WTC11 (cell line): ENCODE measurements at places on chromosomes 11 and 22. TPM values are rescaled to one million over a fixed set of nuclear protein-coding genes. Genes with fewer than 3 reads are reported as not detected.

DNA sequence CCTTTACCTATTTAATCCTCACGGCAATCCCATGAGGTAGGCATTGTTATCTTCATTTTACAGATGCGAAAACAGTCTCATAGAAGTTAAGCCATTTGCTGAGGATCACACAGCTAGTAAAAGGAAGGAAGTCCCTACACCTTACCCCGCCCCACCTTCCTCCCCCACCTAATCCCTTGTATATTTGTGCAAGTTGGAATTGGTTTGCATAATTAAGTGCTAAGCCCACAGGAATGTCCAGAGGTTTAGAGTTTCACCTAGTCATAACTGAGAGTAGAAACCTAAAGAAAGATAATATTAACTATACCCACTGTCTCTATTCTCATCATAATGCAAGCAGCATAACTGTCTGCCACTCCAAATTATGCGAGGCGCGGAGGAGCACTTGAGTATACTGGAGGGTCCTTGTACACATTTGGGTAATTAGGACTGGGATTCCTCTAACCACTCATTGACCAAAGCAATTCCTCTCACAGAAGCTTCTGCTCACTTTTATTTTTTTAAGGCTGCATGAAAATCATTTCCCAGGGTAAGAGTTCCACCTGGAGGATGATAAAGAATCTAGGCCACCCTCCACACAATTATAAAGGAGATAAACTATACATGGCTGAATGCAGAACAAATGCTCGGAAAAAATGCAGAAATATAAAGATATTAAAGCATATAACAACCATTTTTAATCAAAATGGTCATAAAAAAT lies 199.9 kb downstream of the FAM181B start:
- DNase-seq: no peak

GRCh38 chr22:30561402-30562189 lies 12.9 kb downstream of the GAL3ST1 start:
- DNase-seq: peak; percentile 45

DNA sequence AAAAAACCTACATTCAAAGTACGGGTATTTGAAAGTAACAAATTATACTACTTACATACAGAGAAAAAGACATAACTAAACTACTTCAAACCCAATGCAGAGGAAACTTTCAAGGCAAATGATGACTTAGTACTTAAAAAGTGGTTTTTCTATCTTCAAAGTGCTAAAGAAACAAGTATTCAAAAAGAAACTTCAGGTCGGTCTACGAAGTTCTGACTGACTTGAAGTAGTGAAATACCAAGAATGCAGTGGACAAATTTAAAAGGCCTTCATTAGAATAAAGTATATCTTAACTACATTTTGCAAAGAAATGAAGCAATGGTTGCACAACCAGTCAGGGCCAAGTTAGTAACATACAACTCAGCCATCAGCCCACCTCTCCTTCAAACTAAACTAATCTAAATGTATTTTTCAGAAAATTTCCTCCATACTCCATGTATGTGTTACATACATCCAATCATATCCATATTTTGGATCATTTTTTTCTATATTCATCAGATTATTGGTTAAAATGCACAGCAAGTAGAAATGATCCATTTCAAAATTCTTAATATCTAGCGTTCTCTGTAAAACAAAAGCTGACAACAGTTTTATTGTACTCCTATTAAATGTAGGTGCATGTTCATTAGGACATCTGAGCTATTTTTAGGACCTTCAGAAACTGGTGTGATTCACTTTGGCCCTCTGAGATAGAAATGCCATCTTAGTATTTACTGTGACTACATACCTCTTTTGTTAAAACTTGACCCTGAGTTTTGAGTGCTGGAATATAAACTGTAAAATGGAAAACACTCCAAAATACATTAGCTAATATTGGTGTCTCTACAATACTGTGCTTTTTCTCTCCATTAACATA lies 49.9 kb downstream of the BIRC2 start:
- DNase-seq: no peak

- DNase-seq: no peak
These were observed 258.5 kb downstream of the DDX10 start for GRCh38 chr11:108923413-108923812.

GRCh38 chr11:111819161-111819828 lies 52.1 kb downstream of the ALG9 start:
- DNase-seq: no peak

DNA sequence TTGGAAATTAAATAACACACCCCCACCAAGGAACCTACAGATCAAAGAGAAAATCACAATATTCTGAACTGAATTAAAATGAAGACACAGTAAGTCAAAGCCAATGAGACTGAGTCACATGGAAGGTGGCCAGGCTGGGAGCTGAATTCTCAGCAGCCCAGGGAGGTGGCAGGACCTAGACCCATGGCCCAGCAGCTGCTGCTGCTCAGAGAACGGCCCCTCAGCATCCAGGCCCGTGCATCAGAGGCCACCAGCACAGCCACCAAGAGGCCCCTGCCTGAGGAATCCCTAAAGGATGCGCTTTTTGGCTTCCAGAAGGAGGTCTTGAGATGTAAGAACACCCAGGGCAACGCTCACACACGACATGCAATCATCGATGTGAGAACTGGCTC lies 35.0 kb downstream of the TBX1 start:
- no peak for DNase-seq

DNA sequence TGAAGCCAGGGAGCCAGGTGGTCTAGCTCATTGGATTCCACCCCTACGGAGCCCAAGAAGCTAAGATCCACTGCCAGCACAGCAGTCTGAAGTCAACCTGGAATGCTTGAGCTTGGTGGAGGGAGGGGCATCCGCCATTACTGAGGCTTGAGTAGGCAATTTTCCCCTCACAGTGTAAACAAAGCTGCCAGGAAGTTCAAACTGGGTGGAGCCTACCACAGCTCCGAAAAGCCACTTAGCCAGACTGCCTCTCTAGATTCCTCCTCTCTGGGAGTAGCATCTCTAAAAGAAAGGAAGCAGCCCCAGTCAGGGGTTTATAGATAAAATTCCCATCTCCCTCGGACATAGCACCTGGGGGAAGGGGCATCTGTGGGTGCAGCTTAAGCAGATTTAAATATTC lies 620.3 kb downstream of the NELL1 start:
- peak; percentile 21 for DNase-seq

DNA sequence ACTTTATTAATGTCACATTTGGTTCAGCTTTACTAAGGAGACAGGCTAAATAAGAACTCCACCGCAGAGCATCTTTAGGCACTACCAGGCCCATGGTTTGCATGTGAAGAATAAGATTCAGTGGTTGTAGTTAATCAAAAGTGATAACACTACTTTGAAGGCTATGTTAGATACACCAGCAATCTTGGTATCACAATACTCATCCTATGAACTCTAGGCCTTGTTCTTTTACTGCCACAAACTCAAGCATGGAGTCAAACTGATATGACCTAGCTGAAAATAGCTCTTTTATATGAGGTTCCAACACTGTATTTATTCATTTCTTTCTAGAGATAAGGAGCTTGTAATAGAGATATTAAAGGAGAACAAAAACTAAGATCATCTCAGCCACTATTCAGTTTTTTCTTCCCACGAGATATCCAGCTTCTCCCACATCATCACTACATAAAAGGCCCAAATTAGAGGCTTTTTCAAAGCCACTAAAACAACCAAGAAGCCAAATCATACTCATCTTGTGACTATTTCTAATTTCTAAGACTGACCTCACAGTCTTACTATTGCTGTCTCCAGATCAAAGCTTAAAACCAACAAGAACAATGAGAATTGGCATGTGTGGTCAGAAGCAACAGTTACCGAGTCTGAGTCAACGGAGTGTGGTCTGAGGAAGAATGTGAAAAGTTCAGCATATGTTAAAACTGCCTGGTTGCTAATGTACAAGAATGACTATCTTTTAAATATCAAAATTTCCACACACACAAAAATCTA lies 25.1 kb upstream of the GUCY1A2 start:
- DNase-seq: no peak

- DNase-seq: peak; percentile 9
These were observed 237.9 kb downstream of the BRD1 start for GRCh38 chr22:49589811-49590210.

GRCh38 chr11:20238712-20239111 lies 78.4 kb upstream of the DBX1 start:
- no peak for DNase-seq

DNA sequence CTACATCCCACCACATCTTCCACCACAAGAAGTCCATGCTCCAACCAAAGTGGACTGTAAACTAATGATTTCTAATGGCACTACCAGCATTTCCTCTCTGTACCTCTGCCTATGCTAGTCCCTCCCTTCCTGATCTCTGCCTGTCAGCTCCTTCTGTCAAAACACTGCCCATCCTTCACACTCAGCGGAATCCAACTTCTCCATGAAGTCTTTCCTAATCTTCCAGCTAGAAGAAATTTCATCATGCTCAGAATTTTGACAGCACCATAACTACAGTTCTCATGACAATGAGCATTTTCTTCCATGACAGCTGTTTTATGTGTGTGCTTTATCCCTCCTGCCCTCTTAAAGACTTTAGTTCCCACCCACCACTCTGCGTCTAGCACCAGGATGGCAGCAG lies 111.4 kb downstream of the SERGEF start:
- DNase-seq: no peak

GRCh38 chr22:45859231-45860161 lies 117.5 kb downstream of the WNT7B start:
- DNase-seq: no peak

- DNase-seq: no peak
These were observed 46.8 kb downstream of the EMSY start for GRCh38 chr11:76491644-76492043.

DNA sequence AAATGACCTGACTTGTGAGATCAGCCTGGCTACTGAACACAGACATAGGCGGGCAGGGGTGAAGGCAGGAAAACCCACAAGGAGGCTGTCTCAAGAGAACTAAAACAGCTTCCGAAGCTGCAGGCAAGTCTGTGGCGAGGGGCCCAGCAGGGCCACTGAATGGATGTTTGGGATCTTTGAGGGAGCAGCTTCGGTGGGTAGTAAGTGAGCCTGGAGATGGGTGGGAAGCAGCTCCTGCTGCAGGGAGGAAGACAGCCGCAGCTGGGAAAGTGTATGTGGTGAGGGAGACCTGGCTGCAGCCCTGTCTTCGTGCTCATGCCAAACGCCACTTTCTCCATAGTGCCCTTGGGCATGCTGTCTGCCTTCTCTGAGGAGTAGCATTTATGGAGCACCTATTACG lies 3.4 kb downstream of the CCDC86 start:
- DNase-seq: no peak

GRCh38 chr11:122210367-122210997 lies 94.5 kb upstream of the BLID start:
- no peak for DNase-seq

DNA sequence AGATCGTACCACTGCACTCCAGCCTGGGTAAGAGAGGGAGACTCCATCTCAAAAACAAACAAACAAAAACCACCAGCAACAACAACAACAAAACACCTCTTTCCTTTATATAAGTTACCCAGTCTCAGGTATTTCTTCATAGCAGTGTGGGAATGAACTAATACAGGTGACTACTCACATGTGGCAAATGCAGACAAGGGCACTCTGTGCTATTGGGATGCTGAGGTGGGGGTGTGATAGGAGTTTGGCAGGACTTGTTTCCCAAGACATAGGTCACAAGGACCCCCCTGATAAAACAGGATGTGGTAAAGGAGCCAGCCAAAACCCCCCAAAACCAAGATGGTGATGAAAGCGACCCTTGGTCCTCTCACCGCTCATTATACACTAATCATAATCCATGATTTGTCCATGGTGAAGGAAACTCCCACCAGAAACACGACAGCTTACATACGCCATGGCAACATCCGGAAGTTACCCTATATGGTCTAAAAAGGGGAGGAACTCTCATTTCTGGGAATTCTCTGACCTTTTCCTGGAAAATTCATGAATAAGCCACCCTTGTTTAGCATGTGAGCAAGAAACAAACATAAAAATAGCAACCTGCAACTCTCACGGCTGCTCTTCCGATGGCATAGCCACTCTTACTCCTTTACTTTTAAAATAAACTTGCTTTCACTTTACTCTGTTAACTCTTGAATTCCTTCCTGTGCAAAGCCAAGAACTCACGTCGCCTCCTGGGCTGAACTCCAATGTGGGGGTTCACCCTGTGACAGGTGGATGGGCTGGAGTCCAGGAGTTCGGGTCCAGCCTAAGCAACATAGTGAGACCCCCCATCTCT lies 18.8 kb upstream of the INCENP start:
- no peak for DNase-seq

- DNase-seq: no peak
These were observed 103.8 kb downstream of the GRIA4 start for GRCh38 chr11:105713696-105714095.

DNA sequence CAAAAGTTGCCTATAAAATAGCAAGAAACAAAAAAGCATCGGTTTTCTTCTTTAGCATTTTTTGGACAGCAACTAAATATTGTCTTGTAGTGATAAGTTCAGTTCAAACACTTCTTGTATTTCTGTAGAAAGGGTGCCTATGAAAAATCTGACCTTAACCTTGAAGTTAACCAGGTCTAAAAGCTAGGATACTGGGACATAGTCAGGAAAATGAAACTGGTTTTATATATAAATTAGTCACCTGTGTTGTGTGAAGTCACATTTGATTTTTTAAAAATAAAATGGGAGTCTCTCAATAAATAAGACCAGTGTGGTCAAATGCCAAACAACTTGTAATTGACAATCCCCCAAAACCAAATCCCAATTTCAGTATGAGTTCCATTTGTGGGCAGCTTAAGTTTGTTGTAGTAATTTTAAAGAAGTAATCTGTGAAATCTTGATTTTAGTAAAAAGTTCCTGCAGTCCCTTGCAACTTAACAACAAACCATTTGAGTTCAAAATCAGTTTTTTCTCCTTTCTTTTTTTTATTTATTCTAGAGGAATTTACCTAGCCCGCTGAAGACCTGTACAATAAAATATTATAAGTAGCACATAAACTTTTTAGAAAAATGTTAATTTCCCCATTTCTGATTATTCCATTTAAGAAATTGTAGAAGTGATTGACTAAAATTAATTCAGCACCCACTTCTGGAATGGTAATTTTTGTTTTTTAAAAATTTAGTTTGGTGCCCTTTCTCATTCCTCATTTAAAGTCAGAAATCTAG lies 84.5 kb upstream of the PPARA start:
- no peak for DNase-seq

DNA sequence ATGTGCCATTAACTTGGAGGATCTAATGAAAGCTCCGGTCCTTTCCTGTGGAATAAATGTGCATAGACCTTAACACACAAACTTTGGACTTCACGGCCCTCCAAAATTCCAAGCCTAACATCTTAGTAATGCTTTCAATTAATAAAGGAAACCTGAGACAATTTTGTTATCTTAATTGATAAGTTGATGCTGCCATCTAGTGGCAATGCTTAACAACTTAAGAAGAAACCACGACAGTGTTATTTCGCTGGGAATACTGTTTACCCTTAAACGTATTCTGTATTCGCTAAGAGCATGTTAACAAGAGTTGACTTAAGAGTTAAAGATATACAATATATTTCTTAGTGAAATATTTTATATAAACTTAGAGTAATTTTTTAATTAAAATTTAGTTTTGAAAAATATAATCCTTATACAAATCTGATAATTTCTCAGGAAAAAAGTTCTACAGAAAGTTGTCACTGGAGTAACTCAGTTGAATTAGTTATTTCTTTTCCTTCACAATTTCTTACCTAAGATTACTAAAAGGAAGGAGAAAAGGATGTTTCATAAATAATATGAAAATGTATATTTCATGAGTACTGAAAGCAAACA lies 35.0 kb upstream of the OR9G4 start:
- DNase-seq: no peak

GRCh38 chr11:117427356-117427874 lies 99.8 kb downstream of the CEP164 start:
- DNase-seq: no peak

The EFCAB6 gene
- 0.25 to 0.94 TPM (median 0.41 TPM) in 3 replicates for total RNA-seq

The C11orf21 gene
- 0.11 to 0.24 TPM in 2 of 3 replicates, not detected in the other for total RNA-seq

The AIP gene
- 32.8 to 42.1 TPM (median 40.0 TPM) in 3 replicates for total RNA-seq

The MRPL11 gene
- 131 to 137 TPM (median 135 TPM) in 3 replicates for total RNA-seq
